ENCODE measurements at places on chromosomes 12 and 14.

DNA sequence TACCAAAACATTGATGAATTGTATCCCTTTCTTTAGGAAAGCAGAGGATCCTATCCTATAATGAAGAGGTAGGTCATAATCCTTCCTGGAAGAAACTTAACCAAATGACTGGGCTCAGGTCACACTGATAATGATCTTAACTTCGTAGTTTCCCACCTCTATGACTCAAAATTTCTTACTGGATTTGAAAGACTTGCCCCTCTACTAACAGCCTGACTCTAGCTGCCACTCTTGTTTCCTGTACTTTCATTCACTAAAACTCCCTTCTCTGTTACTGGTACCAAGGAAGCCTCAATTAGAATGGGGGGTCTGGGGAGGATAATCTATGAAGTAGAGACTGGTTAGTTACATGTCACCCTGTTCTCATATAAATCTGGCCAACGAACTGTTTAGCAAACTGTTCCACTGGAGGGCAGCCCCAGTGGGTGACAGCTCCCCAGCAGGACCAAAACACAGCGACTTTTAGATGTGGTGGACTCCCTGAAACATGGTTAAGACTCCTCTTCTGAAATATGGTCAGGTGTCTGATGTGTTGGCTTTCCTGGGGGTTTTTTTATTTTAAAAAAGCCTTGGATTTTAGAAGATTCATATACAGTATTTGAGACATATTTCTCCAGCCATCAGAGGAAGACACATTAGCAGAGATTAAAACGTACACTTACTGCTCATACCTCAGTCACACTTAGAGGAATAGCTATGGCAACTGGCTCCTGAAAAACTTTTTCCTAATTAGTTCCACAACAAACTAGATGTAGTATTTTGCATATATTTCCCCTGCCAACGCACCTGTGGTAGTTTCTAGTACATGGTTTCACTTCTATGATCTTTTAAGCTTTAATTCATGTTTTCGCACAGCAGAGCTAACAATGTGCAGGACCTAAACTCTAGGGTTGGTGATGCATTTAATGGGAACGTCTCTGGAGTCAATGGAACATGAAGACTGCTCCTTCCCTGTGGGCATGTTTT, 72.3 kb downstream of the ACADS start:
- no peak for DNase-seq

DNA sequence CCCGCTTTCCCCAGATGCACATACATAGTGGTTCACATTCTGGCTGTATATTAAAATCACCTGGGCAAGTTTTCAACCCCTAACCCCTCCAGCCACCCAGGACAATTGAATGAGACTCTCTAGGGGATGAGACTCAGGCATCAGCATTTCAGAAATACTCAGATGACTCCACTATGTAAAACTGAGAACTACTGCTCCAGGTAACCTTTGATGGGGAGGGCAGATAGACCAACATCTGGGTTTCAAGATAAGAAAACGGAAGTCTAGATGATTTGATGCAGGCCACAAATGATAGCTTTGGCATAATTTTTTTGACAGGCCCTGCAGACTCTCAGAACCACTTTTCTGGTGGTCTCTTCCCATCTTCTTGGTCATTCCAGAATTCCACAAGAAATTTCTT, 341.1 kb downstream of the EMP1 start:
- DNase-seq, result no peak

DNA sequence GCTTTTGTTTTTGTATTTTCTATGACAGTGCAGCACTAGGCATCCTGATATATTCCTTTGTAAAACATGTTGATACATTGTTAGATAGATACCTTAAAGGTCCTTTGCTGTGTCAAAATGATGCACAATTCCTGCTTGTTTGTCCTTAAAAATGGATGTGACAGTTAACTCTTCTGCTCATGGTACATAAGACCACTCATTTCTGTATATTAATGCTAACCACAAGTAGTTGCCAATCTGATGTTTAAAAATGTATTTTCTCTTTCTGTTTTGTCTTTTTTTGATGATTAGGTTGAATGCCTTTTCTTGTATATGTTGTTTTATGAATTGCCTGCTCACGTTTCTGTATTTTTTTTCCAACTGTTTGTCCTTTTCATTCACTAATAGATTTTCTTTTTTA, 35.1 kb downstream of the ATF7IP start:
- no peak for DNase-seq

- no peak for DNase-seq
Observed at GRCh38 chr12:93780101-93780641, 103.0 kb downstream of the CRADD start.

DNA sequence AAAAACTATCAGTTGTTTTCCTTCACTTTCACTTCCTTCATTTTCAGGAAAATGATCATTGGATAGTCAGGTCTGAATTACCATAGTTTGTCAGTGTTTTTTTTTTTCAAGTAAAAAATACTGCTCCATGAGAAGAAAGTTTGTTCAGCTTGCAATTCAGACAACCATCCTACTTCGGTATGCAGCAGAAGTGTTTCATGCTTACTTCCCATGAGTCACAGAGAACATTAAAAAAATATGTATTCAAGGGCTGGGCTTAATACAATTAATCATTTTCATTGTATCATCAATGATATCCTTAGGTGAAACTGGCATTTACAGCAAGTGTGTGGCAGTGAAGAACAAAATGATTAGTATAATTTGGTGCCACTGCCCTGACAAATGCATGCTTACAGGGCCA, 21.6 kb downstream of the PYM1 start:
- no peak for DNase-seq

GRCh38 chr12:29726741-29727348, 56.9 kb downstream of the TMTC1 start:
- DNase-seq, result no peak

DNA sequence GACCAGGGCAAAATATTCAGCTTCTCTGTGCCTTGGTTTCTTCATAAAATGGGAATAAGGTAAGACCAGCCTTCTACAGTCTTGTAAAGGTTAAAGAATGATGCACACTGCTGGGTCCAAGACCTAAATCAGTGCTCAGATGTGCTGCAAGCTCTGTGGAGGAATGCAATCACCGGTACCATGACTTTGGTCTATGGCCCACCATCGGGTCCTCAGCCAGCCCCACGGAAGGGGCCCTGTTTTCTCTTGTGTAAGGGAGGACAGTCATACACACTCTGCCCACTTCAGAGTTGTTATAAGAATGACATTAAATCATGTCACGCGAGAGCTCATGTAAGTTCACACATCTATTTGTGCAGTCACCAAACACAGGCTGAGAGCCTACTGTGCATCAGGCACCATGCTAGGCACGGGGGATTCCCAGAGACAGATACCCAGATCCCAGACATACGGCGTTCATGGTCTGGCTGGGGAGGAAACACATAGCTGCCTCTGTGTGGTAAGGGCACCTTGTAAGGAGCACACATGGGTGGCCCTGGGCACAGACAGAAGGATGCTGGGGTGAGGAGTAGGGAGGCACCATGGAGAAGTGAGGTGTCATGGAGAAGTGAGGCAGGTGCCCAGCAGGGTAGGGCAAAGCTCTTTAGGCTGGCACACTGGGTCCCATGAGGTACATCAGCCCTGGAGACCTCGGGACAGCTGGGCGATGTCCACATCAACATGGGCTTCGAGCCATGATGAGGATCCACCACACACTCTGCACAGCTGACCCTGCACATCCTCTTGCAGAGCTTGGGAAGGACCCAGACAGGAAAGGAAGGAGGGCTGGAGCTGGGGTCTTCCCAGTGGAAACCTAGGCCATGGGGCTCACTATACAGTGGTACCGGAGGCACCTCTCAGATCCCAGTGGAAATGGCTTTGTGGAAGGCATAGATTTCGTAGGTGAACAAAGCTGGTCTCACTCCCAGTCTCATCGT, 190.4 kb upstream of the DIO3 start:
- DNase-seq, result no peak

DNA sequence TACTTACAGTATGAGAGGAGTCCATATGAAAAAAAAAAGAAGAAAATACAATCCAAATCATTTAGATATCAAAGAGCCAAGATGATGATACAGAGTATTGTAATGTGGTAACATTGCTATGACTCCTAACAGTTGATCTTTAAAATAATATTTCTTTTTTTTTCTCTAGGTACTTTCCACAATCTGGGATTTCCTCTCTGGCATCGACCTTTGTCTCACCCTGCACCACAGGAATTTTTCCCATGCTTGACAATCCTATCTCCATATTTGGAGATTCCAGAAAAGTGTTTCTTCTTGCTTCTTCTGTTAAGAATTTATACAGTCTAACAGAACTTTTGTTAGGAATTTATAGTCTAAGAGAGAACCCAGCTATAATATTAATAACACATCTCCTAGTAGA, 184.4 kb downstream of the ITPR2 start:
- DNase-seq, result peak; percentile 21

DNA sequence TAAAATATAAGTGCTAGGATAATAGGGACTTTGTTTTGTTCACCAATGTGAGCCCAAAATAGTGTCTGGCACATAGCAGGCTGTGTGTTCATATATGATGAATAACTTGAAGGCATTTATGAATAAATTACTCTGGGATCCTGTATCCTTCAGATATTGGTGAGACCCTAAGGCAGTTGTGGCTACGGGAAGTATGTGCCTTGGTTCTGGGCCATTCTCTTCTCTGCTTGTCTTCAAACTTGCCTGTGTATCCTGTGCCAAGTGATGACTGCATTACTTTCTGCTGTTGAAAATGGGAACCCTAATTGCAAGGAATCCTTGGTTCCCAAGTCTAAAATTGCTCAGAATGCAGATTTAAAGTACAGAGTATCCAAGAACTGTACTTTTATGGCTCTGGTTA, 67.6 kb upstream of the KTN1 start:
- DNase-seq, result no peak

DNA sequence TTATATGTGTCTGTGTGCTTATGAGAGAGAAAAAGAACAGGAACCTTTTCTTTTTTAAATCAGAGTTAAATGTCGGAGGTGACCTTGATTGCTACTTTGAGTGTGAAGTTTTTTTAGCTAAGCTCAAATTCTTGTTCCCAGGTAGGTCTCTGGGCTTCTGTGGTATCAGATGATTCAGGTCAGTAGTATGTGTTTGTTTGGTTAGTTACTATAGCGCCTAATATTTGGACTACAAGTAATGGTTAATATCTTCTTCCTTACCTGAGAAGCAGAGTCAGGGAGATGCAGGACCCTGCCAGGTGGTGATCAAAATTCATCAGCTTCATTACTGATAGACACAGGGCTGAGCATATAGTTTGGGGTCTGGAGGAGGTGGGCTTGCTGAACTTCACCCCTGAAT, 30.8 kb downstream of the ADCK1 start:
- no peak for DNase-seq

DNA sequence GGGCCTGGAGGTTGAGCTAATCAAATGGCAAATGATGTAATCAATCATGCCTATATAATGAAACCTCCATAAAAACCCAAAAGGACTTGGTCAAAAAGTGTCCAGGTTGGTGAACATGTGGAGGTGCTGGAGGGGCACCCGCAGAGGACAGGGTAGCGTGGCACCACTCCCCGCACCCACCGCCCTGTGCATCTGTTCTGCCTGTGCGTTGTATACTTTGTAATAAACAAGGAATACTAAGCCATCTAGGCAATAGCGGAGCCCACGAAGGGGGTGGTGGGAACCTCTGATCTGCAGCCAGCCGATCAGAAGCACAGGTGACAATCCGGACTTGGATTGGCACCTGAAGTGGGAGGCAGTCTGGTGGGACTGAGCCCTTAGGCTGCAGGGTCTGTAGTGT, 75.8 kb upstream of the GPR68 start:
- DNase-seq, result no peak

DNA sequence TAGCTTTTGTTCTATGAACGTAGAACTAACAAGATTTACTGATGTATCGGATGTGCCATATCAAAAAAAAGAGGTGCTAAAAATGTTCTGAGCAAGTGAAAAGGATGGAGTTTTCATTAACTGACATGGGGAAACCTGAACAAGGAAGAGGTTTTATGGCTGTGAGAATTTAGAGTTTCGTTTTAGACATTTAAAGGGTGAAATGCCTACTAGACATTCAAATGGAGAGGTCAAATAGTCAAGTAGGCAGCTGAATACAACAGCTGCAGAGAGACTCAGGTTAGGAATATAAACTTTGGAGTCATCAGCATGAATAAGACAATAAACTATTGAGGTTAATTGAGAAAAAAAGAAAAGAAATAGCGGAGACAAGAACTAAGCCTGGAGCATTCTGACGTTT, 364.9 kb upstream of the GARIN6 start:
- DNase-seq, result no peak

DNA sequence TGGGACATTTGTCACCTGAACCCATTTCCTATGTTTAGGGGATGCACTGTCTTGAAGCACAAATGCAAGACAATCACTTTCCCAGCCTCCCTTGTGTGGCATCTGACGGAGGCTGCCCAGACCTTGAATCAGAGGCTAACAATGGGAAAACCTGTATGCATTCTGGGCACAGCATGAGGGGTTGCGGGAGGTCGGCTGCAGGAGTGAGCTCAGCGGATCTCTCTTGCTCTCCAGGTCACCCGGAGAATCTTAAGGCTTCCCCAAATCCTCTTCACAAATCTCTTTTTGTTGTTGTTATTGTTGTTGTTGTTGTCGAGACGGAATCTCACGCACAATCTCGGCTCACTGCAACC, 15.3 kb downstream of the NFKBIA start:
- DNase-seq, result no peak

- DNase-seq, result no peak
Observed at GRCh38 chr12:120342175-120343038, 14.8 kb upstream of the PLA2G1B start.

DNA sequence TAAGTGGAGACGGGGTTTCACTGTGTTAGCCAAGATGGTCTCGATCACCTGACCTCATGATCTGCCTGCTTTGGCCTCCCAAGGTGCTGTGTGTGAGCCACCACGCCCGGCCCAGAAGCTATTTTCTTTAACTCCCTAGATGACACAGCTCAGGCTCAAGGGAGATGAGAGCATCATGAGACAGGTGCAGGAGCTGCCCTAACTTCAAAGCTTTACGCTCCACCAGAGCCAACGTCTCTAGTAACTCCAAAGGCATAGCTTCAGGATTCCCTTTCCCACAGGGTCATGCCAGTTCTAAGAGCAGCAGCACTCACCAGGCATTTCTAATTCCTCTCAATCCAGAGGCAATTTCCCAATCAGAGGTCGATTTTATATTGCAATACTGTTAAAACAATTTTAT, 21.0 kb downstream of the NDUFA12 start:
- no peak for DNase-seq
